ENCODE measurements at places on chromosomes 6 and 20.

- DNase-seq: no peak
These were observed 512.0 kb downstream of the CDKAL1 start for GRCh38 chr6:21046276-21046675.

- DNase-seq: no peak
These were observed 130.6 kb upstream of the C6orf118 start for GRCh38 chr6:165439928-165440554.

GRCh38 chr20:57870597-57871236 is 160.9 kb upstream of the PMEPA1 start:
- DNase-seq: no peak

GRCh38 chr6:139529420-139529819 is 155.0 kb upstream of the CITED2 start:
- DNase-seq: no peak

GRCh38 chr6:11328613-11329247 is 96.3 kb upstream of the NEDD9 start:
- no peak for DNase-seq

DNA sequence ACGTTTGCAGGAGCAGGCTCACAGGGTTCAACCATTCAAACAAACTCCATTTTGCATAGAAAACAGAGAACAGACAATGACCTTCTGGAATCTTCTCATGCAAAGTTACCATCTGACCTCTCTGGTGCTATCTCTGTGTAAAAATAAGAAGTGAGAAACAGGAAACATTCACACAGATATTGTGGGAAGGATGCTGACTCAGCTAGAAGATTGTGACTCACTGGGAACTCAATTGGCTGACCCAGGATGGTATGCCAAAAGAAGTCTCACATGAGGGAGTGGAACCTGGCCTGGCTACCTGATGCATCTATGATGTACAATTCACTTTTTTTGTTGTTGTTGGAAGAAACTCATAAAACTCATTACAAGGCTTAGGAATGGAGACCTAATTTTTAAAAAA is 61.1 kb upstream of the TBX18 start:
- DNase-seq: no peak

DNA sequence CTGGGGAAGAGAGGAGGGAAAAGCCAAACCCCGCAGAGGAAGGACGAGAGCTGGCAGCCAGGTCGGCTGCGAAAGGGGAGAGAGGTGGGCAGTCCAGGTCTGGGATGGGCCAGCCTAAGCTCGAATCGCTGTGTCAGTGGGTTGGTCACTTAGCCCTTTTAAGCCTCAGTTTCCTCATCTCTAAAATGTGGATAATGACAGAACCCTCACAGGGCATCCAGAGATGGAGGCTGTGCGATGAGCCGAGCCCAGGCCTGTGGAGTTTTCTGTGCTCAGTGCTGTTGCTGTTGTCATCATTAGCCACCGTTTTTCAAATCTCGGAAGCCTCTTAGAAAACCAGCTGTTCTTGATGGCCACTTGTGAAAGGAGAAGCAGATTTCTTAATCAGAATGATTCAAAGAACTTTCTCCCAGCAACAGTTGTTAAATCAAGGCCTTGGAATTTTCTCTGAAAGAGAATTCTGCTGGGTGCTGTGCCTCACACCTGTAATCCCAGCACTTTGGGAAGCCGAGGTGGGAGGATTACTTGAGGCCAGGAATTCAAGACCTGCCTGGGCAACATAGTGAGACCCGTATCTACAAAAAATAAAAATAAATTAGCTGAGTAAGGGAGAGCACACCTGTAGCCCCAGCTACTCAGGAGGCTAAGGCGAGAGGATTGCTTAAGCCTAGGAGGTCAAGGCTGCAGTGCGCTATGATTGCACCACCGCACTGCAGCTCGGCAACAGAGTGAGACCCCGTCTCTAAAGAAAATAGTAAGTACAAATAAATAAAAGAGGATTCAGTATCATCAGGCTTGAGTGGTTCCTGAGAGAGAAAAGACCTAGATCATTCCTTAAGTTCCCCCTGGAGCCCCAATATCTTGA is 46.3 kb upstream of the ENTPD6 start:
- no peak for DNase-seq

DNA sequence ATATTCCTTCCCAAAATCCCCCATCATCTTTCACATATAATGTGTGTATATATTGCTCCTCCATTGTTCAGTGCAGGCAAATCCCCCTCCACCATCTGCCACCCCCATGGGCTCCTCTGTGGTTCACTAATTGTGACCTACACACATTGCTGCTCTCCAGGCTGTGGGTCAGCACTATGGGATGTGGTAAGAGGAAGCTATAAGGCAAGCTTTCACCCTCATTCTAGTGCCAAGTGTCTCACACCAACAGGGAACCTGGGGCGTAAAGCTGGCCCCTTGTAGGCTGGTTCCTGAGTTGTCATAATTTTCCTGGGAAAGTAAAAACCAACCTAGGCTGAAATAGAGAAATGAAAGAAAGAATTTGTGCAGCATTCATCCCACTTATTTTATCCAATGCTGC is 16.8 kb downstream of the FKBP1A start:
- no peak for DNase-seq

GRCh38 chr20:10089871-10090587 is 55.2 kb downstream of the ANKEF1 start:
- no peak for DNase-seq

- DNase-seq: no peak
These were observed 124.1 kb upstream of the LOC128125822 start for GRCh38 chr6:63448229-63448628.

GRCh38 chr6:155656024-155656423 is 200.4 kb upstream of the NOX3 start:
- no peak for DNase-seq

DNA sequence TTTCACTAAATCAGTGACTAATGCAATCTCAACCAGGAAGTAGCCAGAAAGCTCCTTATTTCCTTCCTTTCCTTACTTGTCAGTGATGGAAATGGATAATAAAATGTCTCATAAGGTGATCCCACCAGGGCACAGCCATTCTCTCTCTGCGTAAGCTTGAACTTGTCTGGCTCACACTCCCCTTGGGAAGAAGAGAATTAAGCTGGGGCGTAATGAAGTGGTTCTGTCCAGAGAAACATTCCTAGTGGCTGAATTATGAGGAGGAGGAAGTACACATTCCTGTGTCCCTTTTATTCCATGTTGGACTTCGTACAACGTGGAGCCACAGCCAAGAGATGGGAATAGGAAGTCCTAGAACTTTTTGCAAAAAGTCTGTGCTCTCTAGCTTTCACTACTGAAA is 93.7 kb downstream of the MTHFD1L start:
- DNase-seq: no peak

DNA sequence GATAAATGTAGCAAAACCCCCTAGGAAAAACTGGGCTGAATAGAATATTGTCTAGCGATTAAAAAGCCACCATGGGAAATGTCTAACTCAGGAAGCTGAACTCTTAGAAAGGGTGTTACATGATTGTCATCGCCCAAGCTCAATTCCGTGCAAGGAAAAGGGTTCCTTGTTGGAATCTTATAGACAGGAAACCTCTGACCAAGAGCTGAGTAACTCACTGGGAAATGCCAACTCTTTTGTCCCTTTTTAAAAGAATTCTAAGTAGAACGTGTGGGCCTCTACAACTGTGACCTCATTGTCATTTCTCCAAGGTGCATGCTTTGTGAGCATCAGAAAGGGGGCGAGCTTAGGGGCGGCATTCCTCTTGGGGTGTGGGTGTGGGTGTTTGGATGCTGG is 88.1 kb downstream of the SYNJ2 start:
- DNase-seq: no peak

DNA sequence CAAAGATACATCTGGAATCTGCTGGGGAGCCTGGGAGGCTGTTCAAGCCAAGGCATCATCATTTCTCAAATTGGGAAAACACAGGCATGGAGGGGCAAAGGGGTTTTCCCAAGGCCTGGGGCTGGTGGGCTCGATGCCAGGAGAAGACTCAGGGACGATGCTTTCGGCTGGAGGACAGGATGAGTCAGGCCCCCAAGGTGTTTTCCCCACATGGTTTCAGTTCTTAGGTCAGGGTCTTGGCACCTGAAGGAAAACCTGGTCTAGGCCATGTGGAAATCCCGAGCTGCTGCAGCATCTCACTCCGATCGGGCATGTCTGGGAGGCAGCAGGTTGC is 348.1 kb downstream of the CDC5L start:
- no peak for DNase-seq

GRCh38 chr6:163725008-163725941 is 310.8 kb downstream of the QKI start:
- DNase-seq: no peak

DNA sequence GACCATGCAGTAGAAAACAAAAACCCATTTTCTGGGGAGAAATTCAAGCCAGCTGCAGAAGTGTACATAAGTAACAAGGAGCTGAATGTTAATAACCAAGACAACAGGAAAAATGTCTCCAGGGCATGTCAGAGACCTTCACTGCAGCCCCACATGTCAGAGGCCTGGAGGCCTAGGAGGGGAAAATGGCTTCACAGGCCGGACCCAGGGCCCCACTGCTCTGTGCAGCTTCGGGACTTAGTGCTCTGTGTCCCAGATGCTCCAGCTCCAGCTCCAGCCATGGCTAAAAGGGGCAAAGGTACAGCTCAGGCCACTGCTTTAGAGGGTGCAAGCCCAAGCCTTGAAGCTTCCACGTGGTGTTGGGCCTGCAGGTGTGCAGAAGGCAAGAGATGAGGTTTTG is 43.6 kb downstream of the HACE1 start:
- no peak for DNase-seq

All from stimulated activated CD8-positive, alpha-beta memory T cell treated with anti-CD3 and anti-CD28 coated beads, Interleukin-4, amount 100 ng/mL, for 1 hour (primary cell).